ENCODE measurements at places on chromosomes 2 and 18.

DNA sequence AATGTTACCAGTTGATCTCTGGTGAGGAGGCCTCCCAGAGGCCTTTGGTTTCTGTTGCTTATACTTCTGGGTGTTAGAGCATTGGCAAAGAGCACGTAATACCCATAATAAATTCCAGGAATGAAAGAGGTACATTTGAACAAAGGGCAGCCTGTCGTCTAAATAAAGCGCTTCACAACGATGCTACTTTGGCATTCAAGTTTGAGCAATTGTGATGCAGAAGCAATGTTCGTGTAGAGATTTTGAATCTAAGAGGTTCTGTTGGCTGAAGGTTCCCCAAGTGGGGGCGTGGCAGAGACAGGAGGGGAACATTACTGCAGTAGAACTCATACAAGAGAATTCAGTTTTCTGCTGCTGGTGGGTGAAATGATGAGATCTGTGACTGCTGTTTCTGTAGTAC lies 27.8 kb downstream of the ZNF532 start:
- DNase-seq: no peak

DNA sequence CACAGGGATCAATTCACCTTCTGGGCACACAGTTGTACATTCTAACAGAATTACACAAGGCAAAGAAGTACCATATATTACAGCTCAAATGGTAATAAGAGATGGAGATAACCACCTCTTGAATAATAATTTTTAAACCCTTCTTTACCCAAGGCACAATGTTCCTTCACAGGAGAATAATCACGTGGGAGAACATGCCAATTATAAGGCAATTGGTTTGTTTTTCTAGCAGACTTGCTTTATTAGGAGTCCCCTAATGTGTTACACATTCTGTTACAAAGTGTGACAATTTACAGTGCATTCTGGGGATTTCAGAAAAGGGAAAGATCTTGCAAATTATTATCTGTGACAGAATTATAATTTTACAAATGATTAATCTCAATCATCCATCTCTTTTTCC lies 380.3 kb downstream of the RND3 start:
- no peak for DNase-seq

- no peak for DNase-seq
These were observed 24.6 kb upstream of the KCMF1 start for GRCh38 chr2:84946204-84947009.

DNA sequence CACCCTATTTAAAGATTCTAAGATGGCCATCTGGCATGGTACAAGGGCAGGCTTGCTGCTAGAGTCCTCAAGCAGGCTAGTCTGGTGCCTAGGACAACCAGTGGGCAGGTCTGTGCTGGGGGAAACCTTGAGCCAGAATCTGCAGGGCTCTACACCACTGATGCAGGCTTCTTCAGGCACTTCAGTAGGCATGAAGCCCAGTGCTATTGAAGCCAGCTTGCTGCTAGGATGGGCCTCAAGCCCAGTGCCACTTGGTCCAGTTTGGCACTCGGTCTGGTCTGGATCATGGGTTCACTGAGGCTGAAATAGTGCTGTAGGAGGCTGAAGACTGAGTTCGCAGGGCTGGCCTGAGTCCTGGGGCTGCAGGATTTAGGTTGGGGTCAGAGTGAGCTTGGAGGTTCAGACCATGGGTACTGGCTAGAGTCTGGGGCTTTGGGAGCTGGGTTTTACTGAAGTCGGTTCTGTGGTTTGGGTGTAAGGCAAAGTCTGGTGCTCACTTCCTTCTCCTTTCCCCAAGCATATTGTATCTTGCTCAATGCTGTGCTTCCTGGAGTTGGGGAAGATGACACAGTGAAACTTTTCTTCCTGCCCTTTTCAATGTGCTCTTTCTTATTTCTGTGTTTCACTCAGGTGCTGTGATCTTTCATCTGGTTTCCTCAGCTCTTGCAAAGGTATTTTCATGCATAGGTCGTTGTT lies 41.2 kb downstream of the SP100 start:
- no peak for DNase-seq

- no peak for DNase-seq
These were observed 16.7 kb upstream of the WIPF1 start for GRCh38 chr2:174614261-174614660.

- no peak for DNase-seq
These were observed 13.6 kb upstream of the NARS1 start for GRCh38 chr18:57635003-57635822.

DNA sequence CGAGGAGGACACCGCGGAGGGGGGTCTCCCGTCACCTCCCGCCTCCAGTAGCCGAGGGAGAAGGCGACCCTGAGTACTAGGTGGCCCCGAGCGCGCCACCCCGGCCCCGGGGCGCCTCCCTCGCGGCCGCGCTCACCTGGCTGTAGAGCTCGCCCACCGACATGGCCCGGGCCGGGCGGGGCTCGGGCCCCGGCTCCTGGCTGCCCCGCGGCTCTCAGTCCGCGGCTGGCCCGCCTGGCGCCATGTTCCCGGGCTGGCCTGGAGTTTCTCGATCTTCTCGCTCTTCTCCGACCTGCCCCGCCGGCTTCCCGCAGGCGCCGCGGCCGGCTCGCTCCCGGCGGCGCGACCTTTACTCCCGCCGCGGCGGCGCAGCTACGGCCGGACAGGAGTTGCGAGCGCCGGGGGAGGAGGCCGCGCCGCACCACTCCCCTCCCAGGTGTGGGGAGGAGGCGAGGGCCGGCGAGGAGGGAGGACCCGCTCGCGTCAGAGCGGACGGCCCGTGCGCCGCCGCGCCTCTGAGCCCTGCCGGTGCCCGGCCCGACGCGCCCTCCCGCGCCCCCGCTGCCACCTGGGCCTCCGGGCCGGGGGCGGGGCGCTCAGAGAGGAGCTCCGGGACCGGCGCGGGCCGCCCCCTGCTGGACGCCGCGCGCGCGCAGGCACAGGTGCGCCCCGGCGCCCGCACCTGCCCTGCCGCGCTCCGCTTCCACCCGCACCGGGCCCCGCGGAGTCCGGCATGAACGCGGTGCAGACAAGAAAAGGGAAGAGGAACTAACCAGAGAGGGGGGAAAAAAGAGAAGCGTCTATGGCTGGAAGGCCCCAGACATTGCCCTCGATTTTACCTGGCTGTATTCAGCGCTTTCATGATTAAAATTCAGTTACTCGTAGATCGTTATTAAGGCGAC lies at the start of gene MYO5B:
MYO5B (minus strand) TSS at position 517 of the 902 bp plus-strand sequence; CDS start at position 163, 354 bp downstream.
- DNase-seq: no peak

DNA sequence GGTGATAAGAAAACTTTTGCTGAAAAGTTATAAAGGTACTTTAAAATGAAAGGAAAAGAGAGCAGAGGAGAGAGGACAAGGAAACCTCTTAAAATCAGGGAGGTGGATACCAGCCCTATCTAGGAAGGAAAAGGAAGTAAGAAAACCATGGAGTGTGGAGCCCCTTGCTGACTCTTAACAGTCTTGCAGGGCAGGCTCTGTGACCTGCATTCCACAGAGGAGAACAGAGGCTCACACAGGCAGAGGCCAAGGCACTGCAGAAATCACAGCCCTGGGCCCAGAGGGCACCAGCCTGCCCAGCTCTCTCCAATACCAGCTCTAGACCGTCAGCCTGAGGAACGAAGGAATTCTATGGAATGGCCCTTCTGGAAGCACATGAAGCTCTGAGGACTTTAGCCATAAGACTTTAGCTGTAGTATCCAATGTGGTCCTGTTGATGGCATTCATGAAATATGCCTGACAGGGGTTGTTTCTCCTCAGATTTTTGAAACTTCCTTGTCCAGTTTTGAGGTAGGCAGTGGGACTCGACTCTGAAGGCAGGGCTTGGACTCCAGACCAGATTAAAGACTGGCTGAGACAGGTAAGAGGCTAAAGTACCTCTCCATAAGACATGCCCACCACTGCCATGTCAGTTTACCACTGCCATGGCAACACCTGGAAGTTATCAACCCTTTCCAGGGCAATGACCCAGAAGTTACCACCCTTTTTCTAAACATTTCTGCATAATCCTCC lies 216.3 kb downstream of the ANAPC1 start:
- no peak for DNase-seq

GRCh38 chr2:138106606-138107005 lies 142.3 kb downstream of the HNMT start:
- DNase-seq: no peak

GRCh38 chr2:191204433-191204832 lies 40.8 kb upstream of the MYO1B start:
- no peak for DNase-seq

GRCh38 chr2:134097740-134098139 lies 156.1 kb upstream of the MGAT5 start:
- no peak for DNase-seq

- DNase-seq: no peak
These were observed 112.2 kb upstream of the NABP1 start for GRCh38 chr2:191565647-191566198.

DNA sequence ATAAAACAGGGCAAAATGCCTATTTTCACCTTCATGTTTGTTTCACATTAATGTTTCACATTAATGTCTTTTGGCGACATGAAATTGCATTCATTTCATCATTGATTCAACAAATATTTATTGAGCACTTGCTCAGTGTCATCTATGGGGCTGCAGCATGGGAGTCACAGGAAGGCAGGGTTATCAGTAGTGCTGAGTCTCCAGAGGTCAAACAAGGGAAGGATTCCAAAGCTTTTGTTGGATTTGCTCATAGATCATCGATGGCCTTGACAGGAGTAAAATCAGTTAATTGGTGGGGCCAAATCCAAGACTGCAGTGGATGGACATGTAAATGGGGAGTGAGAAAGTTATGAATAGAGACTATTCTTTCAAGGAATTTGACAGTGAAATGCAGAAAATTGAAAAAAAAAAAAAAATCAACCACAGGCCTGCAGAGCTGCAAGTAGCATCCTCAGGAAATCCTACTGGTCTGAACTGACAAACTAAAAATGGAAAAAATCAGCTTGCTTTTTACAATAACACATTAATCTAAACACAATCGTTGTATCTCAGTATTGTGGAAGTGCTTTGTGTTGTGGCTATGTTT lies 1290.8 kb downstream of the DPP10 start:
- no peak for DNase-seq

DNA sequence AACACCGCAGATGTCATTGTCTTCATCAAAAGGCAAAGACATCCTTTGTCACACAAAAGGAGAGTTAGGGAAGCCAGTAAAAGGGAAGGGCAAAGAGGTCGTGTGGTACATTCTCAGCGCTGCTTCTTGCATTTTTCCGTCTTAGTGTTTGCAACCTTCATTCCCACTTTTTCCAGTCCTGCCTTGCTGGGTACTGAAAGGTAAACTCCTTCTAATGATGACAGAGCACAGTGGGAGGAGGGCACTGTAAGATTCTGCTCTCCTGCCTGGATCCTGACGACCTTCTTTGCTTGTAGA lies 424.3 kb upstream of the MEX3C start:
- DNase-seq: no peak

All from amygdala (tissue), 56 donors.